ENCODE measurements at places on chromosomes 5 and 9.

- no peak for DNase-seq
Measured at GRCh38 chr5:108025957-108026356, 355.2 kb upstream of the EFNA5 start.

DNA sequence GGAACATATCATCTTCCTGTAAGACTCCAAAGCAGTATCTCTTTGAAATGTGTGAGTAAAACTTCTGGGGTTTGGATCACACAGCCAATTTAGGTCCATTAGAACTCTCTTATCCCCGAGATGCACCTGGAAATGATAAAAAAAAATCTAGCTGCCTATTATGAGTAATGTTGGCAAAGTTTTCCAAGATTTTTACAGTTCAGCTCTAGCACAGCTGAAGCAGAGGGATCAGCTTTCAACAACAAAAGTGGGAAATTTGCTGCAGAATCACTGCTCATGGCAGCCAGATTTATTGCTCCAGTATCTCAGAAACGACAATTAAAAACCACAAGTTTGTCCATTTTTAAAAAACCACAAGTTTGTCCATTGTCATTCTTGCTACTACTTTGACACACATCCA lies 292.2 kb downstream of the IRX2 start:
- peak; percentile 27 for DNase-seq

GRCh38 chr5:175195698-175196656 lies 248.0 kb downstream of the DRD1 start:
- peak; percentile 23 for DNase-seq

DNA sequence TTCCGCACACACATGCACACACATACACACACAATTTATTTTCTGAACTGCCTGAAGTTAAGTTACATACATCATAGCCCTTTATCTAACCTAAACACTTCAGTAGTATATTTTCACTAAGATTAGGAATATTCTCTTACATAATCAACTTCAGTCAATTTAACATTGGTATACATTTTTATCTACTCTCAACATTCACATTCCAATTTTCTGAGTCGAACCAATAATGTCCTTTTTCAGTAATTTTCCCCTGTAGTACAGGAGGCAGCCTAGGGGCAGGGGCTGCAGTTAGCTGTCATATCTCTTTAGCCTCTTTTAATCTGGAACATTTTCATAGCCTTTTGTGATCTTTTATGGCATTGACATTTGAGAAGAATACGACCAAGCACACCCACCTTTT lies 150.1 kb downstream of the DAB2IP start:
- no peak for DNase-seq

GRCh38 chr5:118832974-118833373 lies 155.4 kb downstream of the DTWD2 start:
- no peak for DNase-seq

DNA sequence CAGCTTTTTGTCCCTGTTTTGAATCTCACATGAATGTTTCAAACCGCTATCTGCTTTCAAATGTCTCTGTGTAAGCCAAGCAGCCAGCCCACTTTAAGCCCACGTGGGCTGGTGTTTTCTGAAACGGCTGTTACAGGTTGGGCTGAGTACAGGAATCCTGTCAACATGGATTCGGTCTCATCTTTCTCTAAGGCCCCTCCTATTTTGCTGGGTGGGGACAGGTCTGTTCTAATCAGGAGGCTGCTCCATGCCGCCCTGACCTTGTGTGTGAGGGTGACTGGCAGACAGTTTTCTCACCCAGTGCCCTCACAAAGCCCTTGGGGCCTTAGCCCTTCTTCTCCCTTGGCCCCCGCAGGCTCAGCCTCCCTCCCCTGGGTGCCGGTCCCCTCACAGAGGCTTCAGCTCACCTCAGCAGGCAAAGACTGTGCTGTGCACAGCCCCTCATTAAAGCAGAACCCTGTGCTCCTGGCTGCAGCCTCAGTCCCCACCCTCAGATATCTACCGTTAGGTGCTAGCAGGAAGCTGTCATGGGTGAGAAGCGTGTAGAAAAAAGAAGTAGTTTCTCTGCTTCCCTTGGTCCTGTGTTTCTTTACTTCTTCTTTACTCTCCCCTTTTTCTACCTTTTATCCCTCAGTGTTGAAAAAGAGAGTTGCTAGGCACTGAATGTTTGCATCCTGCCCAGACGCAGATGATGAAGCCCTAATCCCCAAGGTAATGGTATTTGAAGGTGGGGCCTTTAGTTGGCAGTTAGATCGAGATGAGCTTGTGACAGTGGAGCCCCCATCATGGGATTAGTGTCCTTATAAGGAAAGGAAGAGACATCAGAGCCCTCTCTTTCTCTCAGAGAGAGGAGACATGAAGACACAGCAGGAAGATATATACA lies 205.7 kb downstream of the ADAMTS12 start:
- no peak for DNase-seq

GRCh38 chr5:53479045-53479589 lies 1.3 kb upstream of the FST start:
- no peak for DNase-seq

DNA sequence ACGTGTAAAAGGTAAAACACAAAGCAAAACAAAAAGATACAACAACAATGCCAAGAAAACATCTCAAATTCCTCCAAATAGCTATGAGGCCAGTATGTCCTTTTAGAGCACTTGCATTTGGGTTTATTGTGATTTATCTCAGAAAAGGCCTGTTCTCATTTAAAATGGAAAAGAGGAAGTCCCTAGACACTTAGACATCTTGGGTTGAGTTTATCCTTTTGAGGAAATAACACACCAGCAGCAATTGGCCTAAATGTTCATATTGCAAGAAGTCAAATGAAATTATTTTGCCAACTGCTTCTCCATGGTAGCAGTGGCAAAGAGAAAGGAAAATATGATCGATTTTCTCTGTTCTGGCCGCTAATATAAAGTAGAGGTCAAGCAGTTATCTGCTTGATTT lies 43.6 kb upstream of the TRMT10B start:
- DNase-seq = no peak

DNA sequence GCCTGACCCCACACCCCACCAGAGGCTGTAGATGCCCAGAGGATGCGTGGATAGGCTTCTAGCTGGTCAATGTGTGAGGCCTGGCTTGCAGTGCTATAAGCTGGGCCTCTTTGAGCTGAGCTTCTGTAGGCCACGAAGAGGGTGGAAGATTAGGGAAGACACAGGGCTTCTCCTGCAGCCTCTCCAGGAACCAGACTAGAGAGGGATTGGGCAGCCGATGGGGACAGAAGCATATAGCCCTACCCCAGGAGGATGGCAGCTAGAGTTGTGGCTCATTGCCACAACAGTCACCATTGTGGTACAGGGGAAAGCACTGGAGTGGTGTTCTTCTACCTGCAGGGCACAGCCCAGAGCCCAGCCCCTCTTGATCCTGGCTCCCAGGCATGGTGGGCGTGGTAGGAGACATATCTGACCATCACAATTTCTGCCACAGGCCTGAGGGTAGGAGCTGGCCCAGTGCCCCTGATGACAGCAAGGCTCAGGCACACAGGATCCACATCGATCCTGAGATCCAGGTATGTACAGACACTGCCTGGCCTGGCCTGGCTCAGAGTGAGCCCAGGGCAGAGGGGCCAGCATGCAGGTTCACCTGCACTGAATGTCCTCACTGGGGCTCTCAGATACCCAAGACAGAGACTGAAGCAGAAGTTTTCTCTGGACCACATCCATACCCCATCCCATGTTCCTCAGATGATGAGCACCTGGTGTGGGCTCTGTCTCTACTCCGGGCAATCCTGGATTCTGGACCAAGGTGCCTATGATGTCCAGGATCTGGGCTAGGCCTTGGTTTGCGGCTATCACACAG lies 8.7 kb downstream of the PDLIM4 start:
- DNase-seq = no peak

DNA sequence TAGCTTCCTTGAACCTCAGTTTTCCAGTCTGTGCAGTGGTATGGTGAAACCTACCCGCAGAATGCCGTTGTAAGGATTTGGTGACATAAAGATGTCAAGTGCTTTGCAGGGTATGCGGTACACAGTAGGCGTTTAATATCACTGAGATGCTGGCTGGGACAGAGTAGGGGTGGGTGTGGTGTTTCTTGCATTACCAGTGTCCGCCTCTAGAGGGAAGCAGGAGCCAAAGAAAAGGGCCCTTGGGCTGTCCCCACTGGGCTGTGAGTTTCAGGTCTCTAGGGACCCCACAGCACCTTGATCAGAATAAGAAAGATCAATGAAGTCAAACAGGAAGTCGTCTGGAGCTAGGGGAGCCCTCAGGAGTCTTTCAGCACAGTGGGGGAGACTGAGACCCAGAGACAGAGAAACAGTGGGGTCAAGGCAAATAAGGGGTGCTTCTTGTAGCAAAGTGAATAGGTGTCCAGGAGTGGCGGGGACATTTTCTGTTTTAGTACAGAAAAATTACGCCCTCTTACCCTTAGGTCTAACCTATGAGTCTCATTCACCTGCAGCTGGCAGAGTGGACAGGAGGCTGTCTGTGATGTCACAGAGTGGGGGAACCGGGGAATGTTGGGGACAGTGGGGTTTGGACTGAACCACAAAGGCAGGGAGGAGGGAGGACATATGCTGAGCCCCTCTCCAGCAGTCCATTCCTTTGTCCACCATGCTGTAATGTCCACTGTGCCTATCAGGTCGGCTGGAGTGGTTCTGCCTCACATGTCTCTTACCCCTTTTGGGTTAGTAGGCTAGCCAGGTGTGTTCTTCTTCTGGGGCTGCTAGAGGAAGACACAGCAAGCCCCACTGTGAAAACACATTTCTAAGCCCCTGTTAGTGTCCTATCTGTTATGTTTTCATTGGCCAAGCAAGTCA lies 4.7 kb upstream of the TEX53 start:
- no peak for DNase-seq

- DNase-seq = no peak
Measured at GRCh38 chr9:78115073-78115472, 83.5 kb upstream of the GNAQ start.

DNA sequence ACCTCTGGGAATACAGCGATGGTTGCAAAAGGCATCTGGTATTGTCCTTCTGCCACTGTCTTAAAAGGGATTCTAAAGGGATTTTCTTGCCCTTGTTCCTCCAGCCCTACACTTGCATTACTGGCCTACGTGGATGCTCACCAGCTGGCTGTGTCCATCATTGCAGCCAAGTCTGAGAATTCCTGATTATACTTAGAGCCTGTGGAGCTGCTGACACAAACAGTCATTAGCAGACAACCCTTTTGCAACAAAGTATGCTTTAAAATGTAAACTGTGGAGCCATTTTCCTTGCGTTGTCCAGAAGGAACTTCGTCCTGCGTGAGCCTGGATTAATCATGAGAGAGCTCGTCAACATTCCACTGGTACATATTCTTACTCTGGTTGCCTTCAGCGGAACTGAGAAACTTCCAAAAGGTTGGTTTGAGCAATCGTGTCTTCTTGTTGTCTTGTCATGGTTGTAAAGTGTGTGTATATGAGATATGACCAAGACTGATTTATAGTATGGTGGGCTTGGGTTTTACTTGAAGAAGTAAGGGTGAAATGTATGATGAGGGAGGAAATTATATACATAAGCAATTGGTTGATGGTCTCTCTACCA lies at the start of gene MUSK:
Gene MUSK (plus strand): TSS at position 222 of the 598 bp plus-strand sequence. CDS start 114 bp downstream, at position 336.
- DNase-seq = no peak

DNA sequence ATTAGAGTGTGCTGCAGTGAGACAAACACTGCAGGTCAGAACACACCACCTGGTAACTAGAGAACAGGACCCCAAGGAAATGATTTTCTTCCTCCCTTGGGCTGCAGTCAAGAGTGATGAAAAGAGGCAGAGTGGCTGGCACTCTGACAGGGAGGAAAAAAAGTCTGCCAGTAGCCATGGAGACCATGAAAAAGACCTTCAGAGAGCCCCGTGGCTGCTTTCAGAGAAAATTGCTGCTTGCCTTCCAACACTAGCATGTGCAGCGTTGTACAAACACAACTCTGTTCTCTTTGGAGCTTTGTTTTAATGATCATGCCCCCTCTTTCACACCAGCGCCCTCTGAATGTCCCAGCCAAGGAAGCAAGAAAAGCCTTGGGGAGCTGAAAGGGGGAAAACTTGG lies 68.8 kb downstream of the ANKRD55 start:
- no peak for DNase-seq

DNA sequence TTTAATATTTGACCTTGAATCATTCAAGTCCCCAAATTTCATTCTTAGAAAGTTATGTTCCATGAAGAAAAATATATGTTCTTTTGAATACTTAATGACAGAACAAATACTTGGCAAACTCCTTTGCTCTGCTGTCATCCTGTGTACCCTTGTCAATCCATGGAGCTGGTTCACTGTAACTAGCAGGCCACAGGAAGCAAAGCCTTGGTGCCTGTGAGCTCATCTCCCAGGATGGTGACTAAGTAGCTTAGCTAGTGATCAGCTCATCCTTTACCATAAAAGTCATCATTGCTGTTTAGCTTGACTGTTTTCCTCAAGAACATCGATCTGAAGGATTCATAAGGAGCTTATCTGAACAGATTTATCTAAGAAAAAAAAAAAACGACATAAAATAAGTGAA lies 65.4 kb downstream of the WDR41 start:
- DNase-seq = no peak

DNA sequence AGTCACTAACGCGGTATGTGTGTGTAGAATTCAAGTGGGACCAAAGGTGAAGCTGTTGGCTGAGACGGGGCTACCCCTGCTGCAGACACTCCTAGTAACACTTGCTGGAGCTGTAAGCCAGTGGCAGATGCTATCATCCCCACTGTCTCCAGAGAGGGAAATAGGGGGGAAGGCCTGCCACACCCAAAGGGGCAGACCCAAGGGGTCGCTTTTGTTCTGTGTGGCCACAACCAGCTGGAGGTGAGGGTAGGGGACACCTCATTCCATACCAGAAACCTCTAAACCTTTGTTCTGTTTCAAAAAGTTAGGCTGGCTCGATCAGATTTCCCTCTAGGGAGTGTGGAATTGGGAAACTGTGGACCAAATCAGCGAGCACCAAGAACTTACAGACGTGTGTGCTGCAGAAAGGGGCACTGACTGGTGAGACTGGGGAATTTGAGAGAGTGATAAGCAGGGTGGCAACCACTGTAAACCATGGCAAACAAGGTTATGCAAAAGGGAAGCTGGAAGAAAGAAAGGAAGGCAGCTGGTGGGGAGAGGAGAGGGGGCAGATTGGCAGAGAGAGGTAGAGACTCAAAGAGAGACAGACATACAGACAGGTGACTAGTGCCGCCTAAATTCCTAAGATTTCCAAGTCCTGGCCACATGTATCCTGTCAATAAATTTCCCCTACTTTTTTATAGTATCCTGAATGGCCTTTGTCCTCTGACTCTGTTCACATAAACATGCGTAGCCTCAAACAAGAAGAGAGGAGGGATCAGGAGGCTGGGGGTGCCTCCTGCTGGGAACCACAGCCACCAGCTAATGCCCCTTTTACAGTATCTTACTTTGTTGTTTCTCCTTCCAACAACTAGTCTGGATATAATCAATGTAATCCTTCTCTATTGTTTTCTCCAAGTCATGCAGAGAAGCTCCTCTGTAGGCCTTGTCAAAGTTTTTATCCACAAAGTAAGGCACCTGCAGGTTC lies 15.6 kb upstream of the SPATA24 start:
- no peak for DNase-seq

GRCh38 chr9:2138646-2139045 lies 123.5 kb downstream of the SMARCA2 start:
- no peak for DNase-seq

- no peak for DNase-seq
Measured at GRCh38 chr9:125772740-125773139, 25.6 kb downstream of the PBX3 start.

DNA sequence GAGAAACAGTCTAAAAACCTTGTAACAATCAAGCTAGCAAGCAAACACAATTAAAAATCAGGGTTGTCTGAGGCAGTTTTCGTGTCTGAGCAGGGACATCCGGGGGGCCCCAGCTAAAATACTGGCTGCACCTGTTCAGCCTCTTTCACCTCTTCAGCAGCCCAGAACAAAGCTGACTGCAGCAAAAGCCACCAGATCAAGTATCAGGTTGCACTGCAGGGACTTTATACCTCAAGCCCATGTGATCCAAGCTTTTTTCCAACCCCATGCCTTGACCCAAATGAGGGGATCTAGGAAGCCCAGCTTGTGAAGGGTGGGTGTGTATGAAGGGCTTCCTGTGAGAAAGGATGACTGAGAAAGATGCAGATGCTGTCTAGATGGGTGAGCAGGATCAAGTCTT lies 133.4 kb downstream of the SEMA6A start:
- no peak for DNase-seq

All from fibroblast of skin of left quadriceps (primary cell).